ENCODE measurements at places on chromosomes 1 and 21.
A peak's percentile ranks its signal among the peaks of the same experiment; 100 is the strongest.

DNA sequence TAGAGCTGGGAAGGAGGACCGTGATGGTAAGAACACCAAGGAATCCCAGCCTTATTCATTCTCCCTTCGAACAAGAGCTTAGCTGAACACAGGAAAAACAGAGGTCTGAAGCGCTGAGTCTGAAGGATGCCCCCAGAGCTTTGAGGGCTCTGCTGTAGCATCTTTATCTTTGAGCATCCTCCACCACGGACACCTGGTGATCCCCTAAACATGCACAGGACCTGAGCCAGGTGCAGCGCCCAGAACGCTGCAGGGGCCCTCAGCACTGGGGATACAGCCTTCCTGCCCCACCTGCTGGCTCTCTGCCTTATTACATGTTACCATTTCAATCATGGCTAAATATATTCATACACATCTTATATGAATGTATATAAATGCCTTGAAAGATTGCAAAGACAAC lies 7.7 kb upstream of the GPATCH4 start:
- peak; percentile 78 for DNase-seq

DNA sequence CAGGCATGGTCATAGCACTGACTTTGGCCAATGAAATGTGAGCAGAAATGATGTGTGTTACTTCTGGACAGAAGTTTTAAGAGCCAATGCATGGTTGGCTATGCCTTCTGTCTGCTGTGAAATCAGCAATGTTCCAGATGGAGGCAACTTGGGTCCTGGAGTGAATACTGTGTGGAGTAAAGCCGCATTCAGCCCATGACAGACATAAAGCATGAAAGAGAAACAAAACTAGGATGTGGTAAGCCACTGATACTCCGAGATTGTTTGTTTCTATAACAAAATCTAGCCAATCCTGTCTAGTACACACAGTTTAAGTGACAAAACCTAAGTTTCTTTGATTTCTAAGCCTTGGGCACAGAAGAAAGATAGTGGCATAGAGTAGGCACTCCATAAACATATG lies 47.1 kb upstream of the ARHGAP29 start:
- DNase-seq: no peak

DNA sequence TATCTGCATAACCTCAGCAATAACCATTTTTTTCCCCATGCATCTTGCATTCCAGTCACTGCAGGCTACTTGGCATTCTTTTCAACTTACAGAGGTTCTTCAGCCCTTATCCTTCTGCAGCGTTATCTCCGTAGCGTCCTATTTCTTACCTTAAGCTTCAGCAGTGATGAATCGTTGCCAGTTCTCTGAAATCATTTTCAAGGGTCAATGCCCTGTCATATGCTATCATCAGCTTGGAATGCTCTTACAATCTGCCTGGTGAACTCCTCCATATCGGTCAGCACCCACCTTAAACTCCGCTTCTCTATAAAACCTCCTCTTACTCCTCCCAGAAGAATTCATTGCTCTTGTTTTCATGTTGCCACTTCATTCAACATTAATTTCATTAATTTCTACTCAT lies 105.1 kb upstream of the DPH5 start:
- no peak for DNase-seq

DNA sequence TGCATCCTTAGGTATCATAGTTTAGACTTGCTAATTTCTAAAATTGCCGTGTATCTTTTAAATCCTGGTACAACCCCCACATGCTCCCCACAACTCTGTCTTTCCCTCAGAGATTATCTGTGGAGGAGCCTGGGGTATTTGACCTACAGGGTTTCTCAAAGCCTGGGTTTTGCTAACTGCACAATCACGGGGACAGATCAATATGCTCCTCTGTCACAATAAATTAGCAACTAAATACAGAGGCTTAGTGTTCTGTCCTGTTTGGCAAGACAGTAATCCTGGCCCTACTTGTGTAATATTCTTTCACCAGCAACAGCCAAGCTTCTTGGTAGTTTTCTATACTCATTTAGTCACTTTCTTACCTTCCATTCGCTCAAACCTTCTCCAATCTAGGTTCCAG lies 8.5 kb downstream of the ECHDC2 start:
- no peak for DNase-seq

DNA sequence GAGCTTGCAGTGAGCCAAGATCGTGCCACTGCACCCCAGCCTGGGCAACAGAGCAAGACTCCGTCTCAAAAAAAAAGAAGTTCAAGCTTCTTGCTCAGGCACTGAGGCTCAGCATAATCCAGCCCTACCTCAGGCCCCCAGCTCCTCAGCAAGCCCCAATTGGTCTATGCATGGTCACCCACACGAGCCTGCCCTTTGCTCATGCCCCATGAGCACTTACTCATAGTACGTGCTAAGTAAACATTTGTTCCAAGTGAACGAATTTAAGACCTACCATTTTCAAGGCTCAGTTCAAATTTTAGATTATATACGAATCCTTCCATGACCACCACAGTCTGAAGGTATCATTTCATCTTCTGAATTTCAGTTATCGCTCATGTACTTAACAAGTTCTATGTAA lies 4.3 kb downstream of the PDZK1 start:
- DNase-seq: no peak
